Activated CD4-positive, alpha-beta T cell treated with anti-CD3 and anti-CD28 coated beads, Interleukin-2, amount 10 ng/mL, durations not matched to agents 24 days and 14 days (primary cell): ENCODE measurements at places on chromosomes 3 and 15.
A peak's percentile ranks its signal among the peaks of the same experiment; 100 is the strongest.

GRCh38 chr3:171704002-171704401 is 106.3 kb downstream of the PLD1 start:
- peak; percentile 61 for DNase-seq

GRCh38 chr3:76912841-76913383 is 127.0 kb upstream of the ROBO2 start:
- DNase-seq, result no peak

DNA sequence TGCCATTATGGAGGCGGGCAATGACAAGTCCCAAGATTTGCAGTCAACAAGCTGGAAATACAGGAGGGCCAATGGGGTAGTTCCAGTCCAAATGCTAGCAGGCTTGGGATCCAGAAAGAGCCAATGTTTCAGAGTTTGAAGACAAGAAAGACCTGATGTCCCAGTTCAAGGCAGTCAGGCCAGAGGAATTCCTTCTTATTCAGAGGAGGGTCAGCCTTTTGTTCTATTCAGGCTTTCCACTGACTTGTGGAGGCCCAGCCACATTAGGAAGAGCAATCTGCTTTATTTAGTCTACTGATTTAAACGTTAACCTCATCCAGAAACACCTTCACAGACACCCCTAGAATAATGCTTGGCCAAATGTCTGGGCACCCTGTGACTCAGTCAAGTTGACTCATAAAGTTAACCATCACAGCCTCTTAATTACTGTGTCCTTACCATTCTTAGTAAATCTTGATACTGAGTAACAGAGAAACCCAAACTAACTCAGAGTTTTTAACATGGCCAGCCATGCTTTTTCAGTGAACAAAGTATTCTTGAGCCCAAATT is 50.9 kb upstream of the NPHP3 start:
- no peak for DNase-seq

DNA sequence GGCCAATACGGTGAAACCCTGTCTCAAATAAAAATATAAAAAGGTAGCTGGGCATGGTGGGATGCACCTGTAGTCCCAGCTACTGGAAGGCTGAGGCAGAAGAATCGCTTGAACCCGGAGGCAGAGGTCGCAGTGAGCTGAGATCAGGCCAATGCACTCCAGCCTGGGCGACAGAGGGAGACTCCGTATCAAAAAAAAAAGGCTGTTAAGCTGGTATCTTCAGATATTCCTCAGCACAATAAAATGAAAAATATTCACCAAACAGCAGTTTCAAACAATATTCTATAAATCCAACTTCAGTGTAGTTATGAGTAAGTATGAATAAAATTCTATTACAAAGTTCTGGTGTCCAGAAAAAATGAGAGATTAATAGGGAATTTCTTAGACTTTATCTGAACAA is 14.2 kb downstream of the DENND4A start:
- peak; percentile 33 for DNase-seq

DNA sequence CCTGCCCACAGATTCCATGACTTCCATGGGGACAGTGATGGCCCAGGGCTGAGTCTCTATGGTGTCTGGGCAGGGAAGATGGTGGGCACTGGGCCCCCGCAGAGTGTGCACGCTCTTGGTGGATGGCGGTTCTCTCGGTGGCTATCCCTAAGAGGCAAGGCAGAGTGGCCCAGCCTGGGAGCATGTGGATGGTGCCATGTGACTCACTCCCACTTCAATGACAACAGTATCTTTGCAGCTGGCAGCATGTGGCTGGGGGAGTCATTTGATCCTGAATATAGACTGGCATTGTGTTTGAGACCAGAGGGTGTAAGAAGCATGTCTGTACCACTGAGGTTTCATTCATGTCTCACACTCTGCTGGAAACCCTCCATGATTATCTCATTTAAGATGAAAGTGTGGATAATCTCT is 101.2 kb downstream of the CORO2B start:
- no peak for DNase-seq

DNA sequence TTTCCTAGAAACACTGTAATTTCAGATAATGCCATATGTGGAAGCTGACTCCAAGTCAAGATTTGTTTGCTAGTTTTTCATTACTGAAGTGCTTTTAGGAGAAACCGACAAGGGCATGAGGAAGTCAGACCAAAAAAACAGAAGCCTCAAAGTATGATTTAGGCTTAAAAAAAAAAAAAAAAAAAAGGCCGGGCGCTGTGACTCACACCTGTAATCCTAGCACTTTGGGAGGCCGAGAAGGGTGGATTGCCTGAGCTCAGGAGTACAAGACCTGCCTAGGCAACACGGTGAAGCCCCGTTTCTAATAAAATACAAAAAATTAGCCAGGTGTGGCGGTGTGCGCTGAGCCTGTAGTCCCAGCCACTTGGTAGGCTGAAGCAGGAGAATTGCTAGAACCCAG is 11.6 kb downstream of the RPL15 start:
- DNase-seq, result no peak

DNA sequence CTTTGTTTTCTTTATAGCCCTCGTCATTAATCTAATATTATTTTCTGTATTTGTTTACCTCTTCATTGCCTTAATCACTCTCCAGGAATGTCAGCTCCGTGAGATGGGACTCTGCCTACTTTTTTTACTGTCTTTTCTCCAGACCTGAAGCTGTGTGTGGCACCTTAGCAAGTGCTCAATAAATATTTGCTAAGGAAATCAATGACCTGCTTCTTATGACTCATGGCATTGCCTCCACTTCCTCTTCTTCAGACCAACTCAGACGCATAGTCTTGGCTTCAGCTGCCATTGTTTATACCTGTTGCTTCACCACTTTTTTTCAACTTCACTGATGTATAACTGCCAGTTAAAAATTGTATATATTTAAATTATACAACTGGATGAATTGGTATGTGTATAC is 218.5 kb upstream of the CMC1 start:
- no peak for DNase-seq

DNA sequence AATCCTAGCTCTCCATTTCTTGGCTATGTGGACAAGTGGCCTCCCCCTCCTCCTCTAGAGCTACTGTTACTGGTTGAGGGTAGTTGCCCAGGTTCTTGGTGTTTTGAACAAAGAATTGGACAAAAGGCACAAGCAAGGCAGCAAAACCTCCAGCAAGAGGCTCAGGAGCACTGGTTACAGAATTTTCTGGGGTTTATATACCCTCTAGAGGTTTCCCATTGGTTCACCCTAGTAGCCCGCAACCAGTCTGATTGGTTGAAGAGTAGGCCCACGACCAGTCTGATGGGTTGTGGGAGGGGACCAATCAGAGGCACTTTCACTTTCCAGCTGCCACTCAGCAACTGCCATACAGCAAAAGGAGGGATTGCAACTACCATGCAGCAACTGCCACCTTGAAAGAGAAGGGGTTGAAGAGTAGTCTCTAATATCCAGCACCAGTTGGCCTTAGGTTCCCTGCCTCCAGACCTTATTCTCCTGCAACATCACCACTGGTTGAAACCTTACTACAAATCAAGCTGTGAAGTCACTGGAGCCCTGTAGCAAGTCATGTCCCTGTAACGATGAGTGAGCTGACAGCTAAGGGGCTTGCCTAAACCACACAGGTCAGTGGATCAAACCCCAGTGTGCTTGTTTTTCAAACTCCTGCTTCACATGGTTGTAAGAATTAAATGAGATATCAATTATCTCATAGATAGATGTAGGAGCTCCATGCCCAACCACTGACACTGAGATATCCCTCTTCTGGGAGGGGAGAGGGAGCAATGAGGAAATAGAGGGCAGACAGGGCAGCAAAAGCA is 2.9 kb upstream of the C15orf39 start:
- peak; percentile 91 for DNase-seq

GRCh38 chr15:61651267-61651666 is 409.0 kb downstream of the VPS13C start:
- DNase-seq, result no peak

- peak; percentile 81 for DNase-seq
Measured at GRCh38 chr3:134249935-134250716, 533 bp downstream of the RYK start.

DNA sequence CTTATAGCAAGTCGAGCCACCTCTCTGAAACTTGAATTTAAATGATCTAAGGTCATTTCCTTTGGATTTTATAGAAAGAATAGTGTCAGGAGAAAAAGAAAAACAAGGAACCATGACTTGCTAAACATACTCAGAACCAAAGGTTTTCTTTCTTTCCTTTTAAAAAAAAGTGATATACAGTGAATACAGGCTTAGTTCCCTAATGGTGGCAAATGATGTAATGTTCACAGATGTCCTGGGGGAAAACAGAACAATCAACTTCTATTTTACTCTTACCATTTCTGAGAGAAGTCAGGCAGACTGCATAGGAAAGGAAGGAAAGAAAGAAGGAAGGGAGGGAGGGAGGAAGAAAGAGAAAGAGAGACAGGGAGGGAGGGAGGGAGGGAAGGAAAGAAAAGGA is 56.5 kb downstream of the ST6GAL1 start:
- DNase-seq, result no peak

DNA sequence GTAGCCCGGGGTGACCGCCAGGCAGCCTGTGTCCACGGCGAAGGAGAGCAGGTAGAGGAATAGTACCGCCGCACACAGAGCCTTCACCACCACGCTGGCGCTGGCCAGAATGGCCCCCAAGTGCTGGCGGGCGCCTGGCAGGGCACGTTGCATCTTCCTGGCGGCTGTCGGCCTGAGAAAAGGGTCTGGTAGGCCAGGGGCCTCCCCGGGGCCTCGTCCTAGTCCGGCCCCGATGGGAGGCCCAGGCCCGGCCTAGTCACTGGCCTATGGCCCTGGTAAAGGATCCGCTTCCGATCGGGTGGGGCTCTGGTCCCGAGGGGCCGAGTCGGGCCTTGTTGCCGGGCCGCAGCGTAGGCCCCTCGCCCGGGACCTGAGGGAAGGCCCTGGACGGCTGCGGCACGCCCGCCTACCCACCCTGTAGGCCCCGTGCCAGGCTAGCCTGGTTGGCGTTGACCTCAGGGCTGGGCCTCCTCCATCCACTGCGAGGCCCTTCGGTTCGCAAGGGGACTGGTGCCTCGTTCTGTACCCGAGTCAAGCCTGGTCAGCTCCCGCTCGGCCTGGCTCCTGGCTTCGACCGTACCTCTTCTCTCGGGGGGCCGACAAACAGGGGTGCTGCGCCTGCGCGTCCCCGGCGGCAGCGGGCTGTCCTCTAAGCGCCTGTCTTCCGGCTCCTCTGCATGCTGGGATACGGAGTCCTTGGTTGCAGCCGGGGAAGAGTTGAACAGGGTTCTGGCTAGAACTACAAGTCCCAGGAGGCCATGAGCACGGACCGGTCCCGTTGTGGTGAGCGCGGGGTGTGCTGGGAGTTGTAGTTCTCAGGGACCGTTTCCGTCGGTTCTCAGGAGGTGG is at the start of gene TMEM115:
Gene TMEM115, minus strand, starts transcription at position 611 of the 849 bp plus-strand sequence. Its CDS starts 458 bp downstream, at position 153.
- peak; percentile 98 for DNase-seq

GRCh38 chr15:45665261-45665660 is 30.4 kb downstream of the SQOR start:
- no peak for DNase-seq

- peak; percentile 47 for DNase-seq
Measured at GRCh38 chr3:136995652-136996051, 37.9 kb downstream of the IL20RB start.

DNA sequence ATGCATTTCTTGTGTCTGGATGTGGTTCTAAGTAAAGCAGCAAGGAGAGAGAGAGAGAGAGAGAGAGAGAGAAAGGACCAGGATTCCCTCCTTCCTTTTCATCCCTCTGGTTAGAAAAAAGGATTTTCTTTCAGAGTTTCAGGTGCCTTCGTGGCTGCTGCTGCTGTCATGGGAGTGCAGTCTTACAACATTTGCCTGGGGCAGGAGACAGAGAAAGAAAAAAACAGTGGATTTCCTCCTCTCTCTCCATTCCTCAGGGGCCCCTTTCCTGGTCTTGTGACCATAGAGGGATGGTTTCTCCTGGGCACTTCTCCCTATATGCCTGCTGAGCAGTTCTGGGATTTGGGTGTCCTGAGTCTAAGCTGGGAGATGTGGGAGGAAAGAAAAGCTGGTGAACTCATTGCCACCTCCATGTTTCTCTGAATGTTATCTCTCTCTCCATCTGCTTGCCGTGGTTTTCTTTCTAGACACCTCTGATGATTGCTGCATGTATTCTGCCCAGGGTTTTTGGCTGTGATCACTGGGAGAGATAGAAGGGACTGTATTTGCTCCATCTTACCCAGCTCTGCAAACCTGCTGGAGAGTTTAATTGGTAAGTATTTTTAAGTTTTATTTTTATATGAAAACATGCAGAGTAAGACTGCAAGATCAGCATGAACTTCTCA is 142.4 kb upstream of the RGMA start:
- DNase-seq, result no peak

GRCh38 chr3:89032346-89033013 is 74.9 kb upstream of the EPHA3 start:
- no peak for DNase-seq

- peak; percentile 74 for DNase-seq
Measured at GRCh38 chr3:143443851-143444331, 324.3 kb downstream of the CHST2 start.

DNA sequence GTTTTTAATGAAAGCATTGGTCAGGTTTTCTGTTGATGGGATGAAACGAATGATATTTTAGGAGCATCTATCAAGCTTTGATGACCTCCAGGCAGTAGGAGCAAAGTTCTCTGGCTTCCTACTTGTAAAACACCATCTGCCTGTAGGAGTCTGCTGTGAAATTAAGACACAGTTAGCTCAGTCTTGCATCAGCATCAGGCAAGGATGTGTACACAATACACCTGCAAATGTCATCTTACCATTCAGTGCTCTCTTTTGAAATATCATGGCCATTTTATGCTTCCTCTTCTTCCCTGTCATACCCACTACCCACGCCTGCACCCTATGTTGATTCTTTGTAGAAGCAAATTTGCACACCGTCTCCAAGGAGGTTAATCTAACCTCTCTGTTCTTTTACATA is 38.2 kb downstream of the B3GALNT1 start:
- DNase-seq, result no peak

GRCh38 chr3:11230832-11231231 is 41.4 kb upstream of the ATG7 start:
- no peak for DNase-seq

- DNase-seq, result peak; percentile 79
Measured at GRCh38 chr15:39580485-39581241, at the start of gene THBS1. THBS1 (plus strand) TSS chr15:39581079; CDS start chr15:39581858, 779 bp downstream.

- no peak for DNase-seq
Measured at GRCh38 chr15:46901001-46901400, 816.3 kb upstream of the SEMA6D start.

- DNase-seq, result no peak
Measured at GRCh38 chr3:69426291-69426966, 40.5 kb upstream of the FRMD4B start.

DNA sequence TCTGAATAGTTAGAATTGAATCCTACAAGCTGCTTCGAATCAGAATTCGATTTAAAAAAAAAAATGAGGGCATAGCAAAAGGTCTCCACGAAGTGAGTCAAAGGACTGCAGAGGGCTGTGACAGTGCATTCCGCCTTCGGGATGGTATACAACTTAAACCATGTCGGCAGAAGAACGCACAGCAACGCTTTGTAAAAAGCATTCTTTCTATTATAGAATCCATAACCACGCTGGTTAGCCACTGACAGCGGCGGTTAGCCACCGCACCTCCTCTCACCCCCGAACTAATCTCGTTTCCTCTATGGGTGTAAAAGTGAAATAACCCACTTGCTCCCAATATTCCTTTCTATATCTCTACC is 664 bp upstream of the PIK3CA start:
- DNase-seq, result no peak

- no peak for DNase-seq
Measured at GRCh38 chr15:36529296-36530011, 50.0 kb upstream of the CDIN1 start.
